ENCODE measurements at places on chromosomes 16 and 17. TPM values are rescaled to one million over a fixed set of nuclear protein-coding genes. Genes with fewer than 3 reads are reported as not detected.

The ALOX12 gene
- not detected for total RNA-seq

The GCGR gene
- not detected for total RNA-seq

The ASIC2 gene
- total RNA-seq = not detected

The ADAD2 gene
- total RNA-seq = not detected

The SHISA6 gene
- not detected for total RNA-seq

GRCh38 chr17:82399041-82399441 is 19.1 kb upstream of the HEXD start:
- DNase-seq = peak; percentile 77

DNA sequence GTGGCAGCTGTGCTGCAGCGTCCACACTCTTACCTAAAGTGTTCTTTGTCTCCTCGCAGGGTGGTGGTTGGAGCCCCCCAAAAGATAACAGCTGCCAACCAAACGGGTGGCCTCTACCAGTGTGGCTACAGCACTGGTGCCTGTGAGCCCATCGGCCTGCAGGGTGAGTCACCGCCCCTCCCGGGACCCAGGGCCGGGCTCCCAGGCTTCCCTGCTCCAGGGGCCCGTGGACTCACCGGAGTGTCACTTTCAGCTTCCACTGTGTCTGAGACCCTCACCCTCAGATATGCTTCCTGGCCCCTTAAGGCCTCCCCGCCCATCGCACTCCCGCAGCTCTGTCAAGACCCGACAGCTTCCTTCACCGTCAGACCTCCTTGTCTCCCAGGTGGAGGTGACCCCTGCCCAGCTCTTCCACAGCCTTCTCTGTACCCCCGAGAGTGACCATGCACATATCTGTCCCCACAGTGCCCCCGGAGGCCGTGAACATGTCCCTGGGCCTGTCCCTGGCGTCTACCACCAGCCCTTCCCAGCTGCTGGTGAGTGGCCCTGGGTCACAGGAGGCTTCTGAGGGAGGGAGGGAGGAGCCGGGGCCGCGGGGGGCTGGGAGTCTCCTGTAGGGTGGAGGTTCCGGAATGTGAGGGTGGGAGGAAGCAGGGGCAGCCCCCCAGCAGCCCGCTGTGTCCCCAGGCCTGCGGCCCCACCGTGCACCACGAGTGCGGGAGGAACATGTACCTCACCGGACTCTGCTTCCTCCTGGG is 1.8 kb downstream of the ITGAX start:
- no peak for DNase-seq

- no peak for DNase-seq
Observed at GRCh38 chr16:16095646-16096045, 127.6 kb downstream of the ABCC6 start.

- peak; percentile 3 for DNase-seq
Observed at GRCh38 chr17:65886315-65887245, 305.4 kb downstream of the CEP112 start.

DNA sequence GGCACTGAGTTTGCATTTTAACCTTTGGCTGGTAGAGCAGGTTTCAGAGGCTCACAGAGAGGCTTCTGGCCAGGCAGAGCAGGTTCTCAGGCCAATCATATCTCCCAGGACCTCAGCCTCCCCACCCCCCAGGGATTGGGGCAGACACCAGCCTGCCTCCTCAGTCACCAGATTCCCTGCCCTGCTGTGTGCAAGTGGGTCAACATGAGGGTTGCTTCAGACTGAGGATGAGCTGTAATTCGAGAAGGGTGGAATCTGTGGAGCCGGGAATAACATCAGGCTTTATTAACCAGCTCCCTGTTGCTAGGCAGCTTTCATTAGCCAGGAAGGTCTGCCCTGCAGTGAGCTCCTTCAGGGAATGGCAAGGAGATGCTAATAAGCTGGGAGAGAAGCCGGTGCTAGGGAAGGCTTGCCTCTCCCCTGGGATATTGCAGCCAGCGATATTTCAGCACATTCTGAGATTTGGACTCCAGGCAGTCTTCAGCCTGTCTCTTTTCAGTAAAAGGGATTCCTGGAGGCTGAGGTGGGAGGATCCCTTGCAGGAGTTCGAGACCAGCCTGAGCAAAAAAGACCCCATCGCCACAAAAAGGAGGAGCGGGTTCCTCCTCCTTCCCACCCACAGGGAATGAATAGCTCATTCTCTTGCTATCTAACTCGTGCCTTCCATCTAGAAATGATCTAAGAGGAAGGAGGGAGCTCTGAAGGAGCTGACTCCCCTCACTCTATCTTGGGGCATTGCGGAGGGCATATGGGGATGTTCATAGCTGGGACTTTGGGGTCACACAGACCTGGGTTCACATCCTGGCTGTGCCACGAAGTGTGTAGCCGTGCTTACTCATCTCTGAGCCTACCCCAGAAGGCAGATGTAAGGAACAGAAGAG is 10.7 kb downstream of the SGSM2 start:
- DNase-seq = peak; percentile 57

- DNase-seq = no peak
Observed at GRCh38 chr16:3075523-3075915, 10.1 kb downstream of the IL32 start.

GRCh38 chr16:64297863-64298600 is 823.8 kb downstream of the CDH11 start:
- DNase-seq = no peak

- DNase-seq = no peak
Observed at GRCh38 chr17:4490637-4491061, 8.0 kb upstream of the SPNS2 start.

- DNase-seq = no peak
Observed at GRCh38 chr17:19558946-19559345, 25.3 kb downstream of the SLC47A1 start.

GRCh38 chr16:18018376-18018775 is 318.2 kb downstream of the NPIPA8 start:
- DNase-seq = no peak

DNA sequence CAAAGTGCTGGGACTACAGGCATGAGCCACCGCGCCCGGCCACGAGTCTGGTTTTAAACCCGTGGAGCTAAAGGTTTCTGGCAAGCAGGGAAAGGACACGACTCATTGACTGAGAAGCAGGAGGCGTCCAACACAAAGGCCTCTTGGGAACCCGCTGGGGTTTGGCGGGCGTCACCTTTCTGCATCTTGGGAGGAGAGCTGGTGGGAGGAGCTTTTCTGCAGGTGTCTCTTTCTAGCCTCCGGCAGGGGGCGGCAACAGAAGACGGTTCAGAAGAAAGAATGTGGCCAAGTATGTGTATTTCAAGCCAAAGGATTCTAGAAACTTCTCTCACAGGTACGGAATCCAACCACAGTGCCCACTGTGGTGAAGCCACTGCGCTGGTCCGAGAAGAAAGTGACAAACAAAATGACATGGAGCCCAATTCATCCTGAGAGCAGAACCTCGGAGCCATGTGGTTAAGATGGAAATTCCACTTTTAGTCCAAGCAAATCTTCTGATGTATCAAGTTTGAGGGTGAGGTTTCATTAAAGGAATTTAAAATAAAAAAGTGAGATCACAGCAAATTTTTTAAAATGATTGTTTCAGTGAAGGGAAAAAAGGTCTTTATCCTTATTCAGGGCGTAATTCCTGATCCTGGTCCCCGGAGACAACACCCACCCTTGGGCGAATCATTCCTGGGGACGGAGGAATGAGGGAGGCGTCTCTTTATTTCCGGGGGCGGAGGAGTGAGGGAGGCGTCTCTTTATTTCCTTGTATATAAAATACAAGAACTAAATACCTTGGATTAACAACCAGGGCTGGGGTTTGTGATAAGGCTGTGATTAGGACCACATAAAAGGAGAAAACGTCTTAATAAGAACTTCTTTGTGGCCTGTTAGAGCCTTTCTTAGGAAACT is 97.6 kb downstream of the MRM3 start:
- peak; percentile 78 for DNase-seq

- DNase-seq = no peak
Observed at GRCh38 chr17:35294756-35295155, 51.9 kb downstream of the SLFN5 start.

GRCh38 chr17:68204736-68205135 is 43.1 kb upstream of the AMZ2 start:
- DNase-seq = peak; percentile 14

DNA sequence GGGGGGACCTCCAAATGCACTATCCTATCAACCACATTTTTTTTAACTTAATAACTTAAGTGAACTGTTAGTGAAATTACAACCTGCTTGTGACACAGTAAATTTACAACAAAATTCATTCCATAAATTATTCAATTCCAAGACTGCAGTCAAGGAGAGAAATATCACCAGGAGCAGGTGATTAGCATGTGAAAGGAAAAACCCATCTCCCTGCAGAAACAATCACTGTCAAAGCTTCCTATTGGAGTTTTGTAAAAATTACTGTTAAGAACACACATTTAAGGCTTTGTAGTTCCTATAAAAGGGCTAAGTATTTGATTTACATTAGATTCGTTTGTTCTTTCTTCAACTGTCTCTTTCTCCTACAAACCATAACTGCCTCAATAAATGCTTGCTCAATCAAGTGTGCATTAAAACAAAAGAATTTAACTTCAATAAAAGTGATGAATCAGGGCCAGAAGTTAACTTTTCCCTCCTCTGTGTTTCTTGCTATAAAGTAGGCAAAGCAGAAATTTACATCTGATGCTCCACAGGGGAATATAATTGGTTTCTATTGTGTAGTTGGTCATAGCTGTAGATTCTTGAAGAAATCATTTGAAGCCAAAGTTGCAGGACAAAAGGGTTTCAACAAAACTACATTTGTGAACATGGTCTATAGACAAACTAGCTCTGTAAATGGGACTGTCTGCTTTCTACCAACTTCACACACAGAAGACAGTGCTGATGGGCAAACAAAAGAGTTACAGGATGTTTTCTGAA is 195.1 kb upstream of the PSMD7 start:
- no peak for DNase-seq

GRCh38 chr16:31461201-31461920 is 2.1 kb downstream of the ARMC5 start:
- no peak for DNase-seq

GRCh38 chr17:46002311-46002972 is 3.4 kb downstream of the STH start:
- DNase-seq = peak; percentile 62

DNA sequence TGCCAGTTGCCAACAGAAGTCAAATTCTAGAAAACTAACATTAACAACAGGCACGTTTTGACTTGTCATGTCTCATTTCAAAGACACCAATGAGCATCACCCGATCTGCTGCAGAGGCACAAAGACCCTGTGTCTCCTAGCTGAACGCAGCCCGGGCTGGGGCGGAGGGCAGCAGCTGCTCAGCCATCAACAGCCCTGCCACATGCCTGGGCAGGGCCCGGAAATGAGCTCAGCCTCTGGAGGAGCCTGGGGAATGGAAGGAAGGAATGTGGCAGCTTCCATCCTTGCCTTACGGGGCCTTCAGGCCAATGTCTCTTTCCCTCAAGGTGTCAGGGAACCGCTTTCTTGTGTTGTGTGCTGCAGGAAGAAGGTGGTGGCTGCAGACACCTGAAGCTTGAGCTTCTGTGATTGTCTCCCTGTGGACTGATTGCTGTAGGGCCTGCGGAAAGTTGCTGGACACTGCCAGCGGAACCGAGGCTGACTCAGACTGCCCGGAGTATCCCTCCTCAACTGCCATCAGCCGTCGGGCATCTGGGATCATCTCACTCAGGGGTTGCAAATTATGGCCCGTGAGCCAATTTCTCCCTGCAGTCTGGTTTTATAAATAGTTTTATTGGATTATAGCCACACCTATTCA is 7.3 kb downstream of the CDH13 start:
- DNase-seq = peak; percentile 82
